ENCODE measurements at places on chromosomes 7 and 10.

GRCh38 chr7:137755846-137756651 is 90.7 kb downstream of the DGKI start:
- DNase-seq: no peak

GRCh38 chr10:15136129-15137035 is 32.1 kb downstream of the NMT2 start:
- DNase-seq: no peak

DNA sequence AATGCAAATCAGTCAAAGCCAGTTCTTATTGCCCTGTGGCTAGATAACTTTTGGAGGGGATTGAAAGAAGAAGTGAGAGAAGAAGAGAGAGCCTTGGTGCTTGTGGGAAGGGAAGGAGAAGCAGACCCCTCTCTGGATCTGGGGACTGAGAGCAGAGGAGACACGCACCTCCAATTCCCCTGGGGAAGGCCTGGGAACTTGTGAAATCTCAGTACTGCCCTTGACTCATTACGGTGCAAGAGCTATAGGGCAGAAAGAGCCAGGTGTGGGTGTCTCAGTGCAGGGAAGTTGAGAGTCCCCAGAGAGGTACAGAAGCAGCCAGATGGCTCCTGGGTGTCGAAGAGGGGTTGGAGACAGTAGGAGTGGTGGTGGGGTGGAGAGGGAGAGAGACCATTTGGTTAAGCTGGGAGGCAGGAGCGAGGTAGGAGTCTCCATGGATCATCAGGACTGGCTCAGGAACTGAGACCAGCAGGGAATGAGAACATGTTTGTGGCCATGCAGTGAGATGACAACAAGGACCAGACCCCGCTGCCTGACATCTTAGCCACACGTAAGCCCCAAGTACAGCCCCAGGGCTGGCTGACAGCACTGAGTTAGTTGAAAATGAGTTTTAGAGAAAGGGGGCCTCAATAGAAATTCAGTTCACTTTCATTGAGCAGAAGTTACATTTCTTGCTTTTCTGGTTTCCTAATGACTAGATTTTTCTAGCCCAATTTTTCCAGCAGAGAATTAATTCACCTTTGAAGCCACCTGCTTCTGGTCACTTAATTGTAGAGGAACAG is 238.2 kb downstream of the BUB3 start:
- DNase-seq: no peak

- DNase-seq: no peak
These were observed 136.6 kb downstream of the REEP3 start for GRCh38 chr10:63657761-63658160.

- no peak for DNase-seq
These were observed 6.9 kb upstream of the VDAC2 start for GRCh38 chr10:75203724-75204123.

DNA sequence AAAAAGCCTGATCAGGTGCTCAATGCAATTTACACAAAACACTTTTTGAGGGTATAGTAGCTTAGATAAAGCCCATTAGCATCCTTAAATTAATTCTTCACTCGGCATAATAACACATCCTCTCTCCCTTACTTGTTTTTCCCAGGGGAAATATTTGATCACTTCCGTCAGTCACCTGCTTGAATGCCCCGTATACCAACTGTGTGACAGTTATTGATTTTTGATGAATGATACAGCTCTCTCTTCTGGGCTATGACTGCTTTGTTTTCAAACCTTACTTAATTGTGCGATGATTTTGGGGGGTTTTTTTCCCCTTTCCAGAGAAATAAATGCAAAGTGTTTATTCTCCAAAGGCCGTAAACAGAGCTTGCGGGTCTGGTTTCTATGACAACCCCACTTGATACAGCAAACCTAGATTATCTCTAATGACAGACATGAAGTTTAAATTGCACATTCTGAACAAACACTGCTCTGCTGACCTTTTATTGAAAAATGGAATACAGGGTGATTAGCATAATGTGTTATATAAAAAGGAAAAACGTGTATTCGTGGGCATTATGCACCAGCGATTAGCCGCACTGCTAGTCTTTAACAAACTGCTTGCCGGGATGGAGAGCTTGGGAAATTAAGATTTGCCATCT is 78.4 kb upstream of the NANOS1 start:
- no peak for DNase-seq

DNA sequence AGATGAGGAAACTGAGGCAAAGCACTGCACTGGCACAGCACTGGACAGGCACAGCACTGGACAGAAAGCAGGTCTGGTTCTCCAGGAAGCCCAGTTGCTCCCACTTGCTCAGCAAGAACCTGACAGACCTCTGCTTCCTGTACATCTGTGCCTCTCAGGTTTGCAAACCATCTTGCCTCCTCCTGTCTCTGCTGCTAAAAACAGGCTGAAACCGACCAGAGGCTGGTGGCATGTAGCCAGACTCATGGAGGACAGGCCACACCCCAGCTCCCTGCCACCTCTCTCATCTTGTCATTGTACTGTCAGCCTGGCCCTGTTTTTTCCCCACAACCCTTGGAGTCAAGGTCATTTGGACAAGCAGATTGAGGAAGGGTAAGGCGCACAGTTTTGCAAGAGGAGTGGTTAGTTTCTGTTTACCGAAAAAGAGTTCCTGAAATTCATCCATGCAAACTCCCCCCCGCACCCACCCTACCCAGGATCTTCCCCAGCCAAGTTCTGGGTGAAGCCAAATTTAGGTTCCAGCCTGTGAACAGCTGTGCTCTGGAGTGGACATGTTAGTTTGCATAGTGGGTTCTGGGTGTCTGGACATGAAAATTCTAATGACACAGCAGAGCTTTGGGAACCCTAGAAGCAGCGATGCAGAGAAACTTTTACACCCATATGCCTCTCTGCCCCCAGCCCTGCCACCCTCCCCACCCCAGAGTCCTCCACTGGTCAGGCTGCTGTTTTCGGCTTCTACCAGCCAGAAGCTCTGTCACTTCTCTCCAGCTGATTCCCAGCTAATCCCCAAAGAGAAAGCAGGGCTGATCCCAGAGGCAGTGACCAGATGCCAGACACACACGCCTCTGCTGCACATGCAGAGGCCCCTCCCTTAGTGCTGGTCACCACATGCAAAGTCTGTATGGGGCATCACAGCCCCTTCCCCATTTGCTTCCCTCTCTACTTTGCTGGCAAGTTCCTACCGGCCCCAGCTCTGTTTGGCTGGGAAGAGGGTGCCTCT is 8.5 kb upstream of the C10orf105 start:
- DNase-seq: peak; percentile 93

- DNase-seq: no peak
These were observed 236.3 kb downstream of the KLF6 start for GRCh38 chr10:3548702-3549101.

DNA sequence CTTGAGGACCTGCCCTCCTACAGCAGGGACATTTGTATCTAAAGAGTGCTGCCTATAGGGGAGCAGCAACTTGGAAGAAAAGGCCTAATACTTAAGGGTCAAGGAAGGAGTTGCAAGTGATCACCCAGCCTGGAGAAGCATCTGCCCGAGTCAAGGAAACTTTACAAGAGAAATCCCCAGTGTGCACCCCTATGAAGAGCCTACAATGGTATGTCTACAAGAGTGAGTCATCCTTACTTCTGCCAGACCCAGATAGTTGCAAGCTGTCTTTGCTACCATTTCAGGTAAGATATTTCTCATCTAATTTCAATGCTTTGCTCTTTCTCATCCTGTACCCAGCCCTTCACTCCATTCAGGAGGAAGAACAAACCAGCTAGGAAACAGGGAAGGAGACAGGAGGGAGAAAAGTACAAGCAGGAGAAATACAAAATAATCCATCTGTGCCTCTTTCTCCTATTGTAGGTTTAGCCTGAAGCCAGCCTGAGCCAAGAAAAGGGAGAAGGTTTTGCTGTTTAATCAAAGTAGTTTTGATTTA is 34.4 kb upstream of the AGR3 start:
- DNase-seq: no peak

GRCh38 chr10:95610727-95611126 is 45.8 kb downstream of the ALDH18A1 start:
- no peak for DNase-seq

GRCh38 chr10:109743574-109743973 is 179.7 kb downstream of the XPNPEP1 start:
- DNase-seq: no peak

DNA sequence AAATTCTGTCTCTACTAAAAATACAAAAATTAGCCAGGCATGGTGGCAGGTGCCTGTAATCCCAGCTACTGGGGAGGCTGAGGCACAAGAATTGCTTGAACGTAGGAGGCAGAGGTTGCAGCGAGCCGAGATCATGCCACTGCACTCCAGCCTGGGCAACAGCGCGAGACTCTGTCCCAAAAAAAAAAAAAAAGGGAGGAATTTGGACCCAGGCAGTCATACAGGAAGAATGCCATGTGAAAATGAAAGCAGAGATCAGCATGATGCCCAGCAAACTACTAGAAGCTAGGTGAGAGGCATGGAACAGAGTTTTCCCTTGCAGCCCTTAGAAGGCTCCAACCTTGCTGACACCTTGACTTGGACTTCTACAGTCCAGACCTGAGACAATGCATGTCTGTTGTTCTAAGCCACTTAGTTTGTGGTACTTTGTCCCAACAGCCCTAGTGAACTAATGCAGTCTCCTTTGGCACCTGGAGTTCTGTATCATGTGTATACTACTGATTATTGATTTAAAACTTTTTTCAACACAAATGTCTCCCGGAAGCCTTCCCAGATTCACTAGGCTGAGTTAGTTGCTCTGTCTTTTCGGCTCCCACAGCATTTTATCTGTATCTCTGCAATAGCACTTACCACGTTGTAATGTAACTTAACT is 10.2 kb upstream of the BAG3 start:
- DNase-seq: no peak

All from D721Med (cell line).